Stimulated activated effector memory CD8-positive, alpha-beta T cell treated with anti-CD3 and anti-CD28 coated beads, Interleukin-12 subunit alpha, Interleukin-12 subunit beta, amount 100 ng/mL, for 72 hours (primary cell): ENCODE measurements at places on chromosomes 3 and 15.
A peak's percentile ranks its signal among the peaks of the same experiment; 100 is the strongest.

GRCh38 chr3:25631989-25632388, 32.7 kb downstream of the TOP2B start:
- DNase-seq, result no peak

DNA sequence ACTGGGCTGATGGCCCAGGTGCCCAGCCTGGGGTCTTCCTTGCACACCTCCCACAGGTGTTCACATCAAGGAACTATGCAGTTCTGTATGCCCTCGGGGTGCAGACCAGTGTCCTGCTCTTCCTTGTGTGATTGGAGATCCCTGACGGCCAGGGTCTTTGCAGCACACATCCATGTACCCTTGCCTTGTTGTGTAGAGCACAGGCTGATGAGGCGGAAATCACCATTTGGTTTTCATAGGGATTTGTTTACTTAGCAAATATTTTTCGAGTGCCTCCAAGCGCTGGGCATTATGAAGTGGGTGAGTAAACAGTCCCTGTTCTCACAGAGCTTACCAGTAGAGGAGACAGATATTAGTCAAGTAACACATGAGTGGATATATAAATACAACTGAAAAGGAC, 209.3 kb upstream of the UMPS start:
- no peak for DNase-seq

DNA sequence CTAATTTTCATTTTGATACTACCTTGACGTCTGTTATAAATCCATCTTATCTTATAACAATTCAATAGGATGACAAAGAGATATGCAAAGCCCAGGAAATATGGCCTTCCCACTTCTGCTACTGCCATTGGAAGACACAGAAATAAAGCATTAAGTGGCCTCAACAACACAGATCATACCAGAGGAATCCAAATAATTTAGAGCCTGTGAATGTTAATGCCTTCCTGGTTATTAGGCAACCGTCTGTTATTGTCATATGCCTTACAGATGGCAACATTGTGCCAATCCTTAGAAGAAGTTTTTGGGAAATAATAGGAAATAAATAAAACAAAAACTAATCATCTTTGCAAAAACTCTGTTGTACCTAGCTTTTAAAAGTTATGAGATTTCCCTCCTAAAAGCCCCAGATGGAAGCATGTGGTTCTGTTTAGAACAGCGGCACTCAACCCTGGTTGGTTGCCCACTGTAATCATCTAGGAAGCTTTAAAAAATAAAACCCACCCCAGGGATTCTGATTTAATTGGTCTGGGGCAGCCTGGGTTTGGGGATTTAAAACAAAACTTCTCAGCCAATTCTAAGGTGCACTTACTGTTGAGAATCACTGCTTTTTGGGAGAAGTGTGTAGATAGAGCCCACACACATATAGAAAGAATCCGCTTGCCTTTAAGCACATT, 704.8 kb upstream of the CFAP20DC start:
- DNase-seq, result no peak

GRCh38 chr15:70513819-70514218, 249.5 kb downstream of the UACA start:
- no peak for DNase-seq

GRCh38 chr3:10286596-10287295, 6.0 kb downstream of the GHRL start:
- DNase-seq, result no peak

- DNase-seq, result no peak
These were observed 640.8 kb downstream of the TUSC7 start for GRCh38 chr3:117350371-117350770.

DNA sequence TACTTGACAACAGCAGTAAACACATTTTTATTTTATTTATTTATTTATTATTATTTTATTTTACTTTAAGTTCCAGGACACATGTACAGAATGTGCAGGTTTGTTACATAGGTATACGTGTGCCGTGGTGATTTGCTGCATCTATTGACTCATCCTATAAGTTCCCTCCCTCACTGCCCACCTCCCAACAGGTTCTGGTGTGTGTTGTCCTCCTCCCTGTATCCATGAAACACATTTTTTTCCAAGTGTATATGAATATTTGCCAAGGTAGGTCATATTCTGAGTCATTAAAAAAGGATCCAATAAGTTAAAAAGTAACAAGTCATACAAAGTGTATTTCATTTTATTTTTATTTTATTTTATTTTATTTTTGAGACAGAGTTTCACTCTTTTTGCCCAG, 567.3 kb upstream of the KCNMB2 start:
- DNase-seq, result no peak

- no peak for DNase-seq
These were observed 190.4 kb downstream of the MBNL1 start for GRCh38 chr3:152459118-152459515.

GRCh38 chr3:73026111-73026759, 29.6 kb downstream of the PPP4R2 start:
- no peak for DNase-seq

DNA sequence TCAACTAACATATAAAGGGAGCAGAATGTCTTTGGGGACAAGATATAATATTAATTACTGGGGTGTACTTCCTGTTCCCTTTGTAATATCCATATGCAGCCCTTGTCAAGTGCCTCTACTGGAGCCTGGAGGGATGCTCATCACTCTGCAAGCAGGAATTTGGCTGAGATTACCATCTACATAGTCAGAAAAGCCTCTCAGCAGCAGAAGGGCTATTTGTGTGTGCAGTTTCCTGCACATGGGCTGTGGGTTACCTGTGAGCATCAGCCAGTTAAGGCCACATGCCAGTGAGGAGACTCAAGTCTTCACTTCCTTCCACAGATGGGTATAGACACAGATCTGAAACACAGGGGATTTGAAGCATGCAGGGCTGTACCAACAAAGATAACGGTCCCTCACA, 278.1 kb upstream of the PLSCR5 start:
- DNase-seq, result no peak

DNA sequence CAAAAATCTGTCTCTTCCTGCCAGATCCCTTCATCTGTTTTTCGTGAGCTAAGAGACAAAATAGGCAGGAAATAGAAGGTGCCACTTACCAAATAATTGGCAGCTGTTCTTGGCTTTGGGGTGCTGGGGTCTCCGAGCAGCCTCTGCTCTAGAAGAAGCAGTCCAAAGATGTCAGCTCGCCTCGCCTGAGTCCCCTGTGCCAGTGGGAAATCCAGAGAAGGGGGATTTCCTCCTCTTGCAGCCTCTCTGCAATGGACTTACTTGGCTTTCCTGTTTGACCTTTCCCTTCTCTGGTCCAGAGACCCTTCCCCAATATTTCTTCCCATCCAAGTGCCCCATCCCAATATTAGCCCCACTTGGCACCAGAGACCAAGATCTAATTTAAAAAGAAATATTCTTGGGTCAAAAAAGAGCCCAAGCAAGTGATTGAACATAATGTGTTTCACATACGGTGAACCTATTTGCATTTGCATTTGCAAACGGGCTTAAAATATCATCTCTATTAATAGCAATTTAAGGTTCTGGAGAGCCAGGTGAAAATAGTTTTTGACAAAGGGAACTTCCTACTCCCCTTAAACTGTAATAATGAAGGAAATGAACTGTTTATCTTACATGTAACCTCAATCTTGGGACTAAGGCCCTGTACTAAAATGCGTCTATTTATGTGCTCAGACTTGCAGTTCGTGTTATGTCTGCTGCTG, 23.2 kb downstream of the CD86 start:
- DNase-seq, result no peak

DNA sequence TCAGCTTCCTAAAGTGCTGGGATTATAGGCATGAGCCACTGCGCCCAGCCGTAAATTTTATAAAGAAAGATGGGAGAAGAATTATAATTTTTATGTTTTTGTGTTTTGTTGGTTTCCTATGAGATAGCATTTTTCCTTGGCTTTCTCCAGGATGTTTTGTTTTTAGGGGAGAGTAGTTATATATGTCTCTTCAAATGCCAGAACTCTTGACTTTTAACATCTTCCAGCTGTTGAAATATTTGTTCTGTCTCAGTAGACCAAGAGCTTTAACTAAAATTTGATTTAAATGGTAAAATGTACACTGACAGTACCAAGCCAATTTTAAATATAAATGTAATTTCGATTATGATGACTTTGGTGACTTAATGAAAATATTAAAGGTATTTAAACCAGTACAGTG, 96.8 kb downstream of the DHX36 start:
- no peak for DNase-seq

GRCh38 chr3:58167431-58168351, 43.1 kb downstream of the DNASE1L3 start:
- peak; percentile 58 for DNase-seq

- DNase-seq, result peak; percentile 64
These were observed 534 bp downstream of the FRMD5 start for GRCh38 chr15:44194323-44195150.

DNA sequence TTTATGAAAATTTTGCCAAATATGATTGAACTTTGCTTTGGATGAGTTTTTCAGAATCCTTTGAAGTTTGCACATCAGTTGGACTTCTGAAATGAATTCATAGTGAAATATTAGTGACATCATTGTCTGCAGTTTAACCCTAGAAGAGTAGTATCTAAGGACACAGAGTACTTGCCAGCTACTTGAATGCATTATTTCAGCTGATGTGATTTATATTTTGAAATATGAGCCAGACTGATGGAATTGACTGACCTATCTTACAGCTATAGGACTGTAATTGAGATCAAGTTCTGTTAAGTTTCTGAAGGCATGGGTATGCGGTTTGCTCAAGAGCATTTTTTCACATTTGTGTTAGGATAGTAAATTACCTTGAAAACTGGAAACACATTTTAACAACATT, 51.2 kb downstream of the LYSMD4 start:
- DNase-seq, result no peak

- DNase-seq, result no peak
These were observed 27.1 kb upstream of the SKIL start for GRCh38 chr3:170330366-170330765.

DNA sequence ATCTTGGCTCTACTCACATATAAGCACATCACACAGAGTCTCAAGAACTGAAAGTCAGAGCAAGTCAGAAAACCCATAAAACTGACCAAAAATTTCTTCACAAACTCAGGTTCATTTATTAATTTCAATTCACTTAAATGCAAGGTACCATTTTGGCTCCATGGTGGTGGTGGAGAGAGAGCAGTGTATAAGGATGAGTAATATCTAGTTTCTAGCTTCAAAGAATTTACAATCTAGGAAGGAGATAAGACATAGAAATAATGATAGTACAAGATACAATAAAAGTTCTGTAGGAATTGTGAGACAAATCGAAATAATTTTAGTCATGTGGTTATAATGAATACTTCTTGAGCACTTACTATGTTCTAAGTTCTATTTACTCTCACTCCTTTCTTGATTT, 6.7 kb upstream of the TP53BP1 start:
- DNase-seq, result no peak

DNA sequence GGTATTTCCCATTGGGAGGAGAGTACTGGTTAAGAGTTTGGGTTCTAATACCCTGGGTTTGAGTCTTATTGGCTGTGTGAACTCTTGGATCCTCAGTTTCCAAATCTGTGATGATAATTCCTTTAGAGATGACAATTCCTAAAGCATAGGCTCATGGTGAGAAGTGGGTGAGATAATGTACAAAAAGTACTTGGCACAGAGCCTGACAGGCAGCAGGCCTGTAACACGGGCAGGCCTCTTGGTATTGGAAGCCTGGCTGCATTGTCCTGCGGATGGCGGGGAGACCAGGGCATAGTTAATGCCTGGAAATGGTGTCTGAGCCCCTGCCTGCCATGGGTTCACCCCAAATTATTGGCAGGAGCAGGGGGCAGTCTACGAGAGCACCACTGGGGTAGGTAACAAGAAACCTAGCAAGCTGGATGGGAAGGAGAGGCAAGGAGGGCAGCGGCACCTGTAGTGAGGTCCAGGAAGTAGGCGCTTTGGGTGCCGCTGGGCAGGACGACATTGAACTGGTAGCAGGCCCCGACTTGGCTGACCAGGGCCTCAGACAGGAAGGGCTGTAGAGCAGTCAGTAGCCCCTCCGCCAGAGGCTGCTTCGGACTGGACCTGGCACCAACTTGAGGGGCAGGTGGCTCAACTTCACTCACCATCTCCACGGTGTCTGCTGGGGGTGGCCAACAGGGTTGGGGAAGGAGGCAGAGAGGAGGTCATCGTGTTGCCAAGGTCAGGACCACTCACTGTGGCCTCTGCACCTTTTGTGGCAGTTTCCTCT, 7.7 kb downstream of the STOML1 start:
- no peak for DNase-seq

- DNase-seq, result no peak
These were observed 3.0 kb upstream of the CSRNP1 start for GRCh38 chr3:39156421-39156820.

DNA sequence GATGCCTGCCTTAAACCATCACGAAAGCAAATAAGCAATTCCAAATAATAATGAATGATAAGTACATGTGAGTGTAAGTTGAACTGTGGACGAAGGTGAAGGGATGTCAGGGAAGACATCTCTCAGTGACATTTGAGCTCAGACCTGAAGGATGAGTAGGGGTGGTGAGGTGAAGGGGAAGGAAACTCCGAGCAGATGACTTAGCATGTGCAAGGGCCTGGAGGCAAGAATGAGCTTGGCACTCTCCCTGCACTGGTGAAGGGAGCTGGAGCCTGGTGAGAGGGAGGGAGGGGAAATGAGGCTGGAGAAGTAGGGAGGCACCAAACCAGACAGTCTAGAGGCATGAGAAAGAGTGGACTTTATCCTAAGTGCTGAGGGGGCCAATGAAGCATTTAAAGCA, 84.3 kb downstream of the MTHFS start:
- no peak for DNase-seq

DNA sequence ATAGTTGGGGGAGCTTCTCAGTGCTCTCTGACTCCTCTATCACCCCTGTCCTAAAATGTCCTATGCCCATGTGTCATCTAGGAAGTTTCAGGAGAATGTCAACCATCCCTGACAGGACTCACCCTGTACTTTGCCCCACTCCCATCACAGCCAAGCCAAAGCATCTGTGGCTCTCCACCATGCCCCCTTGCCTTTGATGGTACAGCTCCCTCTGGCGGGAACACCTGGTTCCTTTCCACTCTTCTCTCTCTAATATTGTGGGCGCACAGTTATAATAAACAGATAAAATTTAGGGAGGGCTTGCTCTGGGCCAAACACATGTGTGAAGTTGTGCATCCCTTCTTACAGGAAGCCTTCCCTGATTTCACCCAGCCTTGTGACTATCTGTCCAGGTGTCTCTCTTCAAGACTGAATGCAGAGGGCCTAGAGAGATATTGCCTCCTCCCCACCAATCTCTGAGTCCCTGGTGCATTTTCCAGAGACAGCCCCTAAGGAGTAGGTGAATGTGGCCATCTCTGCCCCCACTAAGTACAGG, 62.8 kb downstream of the ISG20 start:
- DNase-seq, result no peak

DNA sequence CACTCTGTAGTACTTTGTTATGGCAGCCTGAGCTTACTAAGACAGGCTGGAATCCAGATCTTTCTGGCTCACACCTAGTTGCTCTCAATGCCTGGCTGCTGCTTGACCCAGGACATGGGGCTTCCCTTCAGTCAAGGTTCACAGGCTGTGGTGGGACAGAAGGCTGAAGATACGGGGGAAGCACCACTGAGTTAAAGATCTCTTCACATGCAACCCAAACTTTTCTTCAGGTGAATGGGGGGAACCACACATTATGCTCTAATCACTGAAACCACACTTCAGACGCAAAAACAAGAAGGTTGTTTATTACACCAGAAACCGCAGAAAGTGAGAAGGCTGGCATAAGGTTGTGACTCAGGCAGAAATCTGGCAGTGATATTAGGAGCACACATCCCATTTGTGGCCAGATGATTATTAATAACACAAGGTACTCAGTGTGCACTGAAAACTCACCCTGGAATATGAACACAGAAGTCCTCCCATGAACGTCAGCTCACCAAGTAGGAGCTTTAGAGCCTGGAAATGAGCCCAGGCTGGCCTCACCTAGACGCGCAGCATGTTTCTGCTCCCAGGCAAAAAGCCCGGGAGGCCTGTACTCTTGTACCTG, 230.5 kb upstream of the CHRNA7 start:
- DNase-seq, result no peak
